ENCODE measurements at places on chromosomes 5 and 9.

GRCh38 chr5:62041156-62041756 is 264.8 kb upstream of the KIF2A start:
- H3K27ac ChIP-seq: no peak overlapping the region
- no peak for DNase-seq
- no peaks in the 10 kb centered on the region for H3K36me3 ChIP-seq
- H3K27me3 ChIP-seq: no peaks in the 10 kb centered on the region
- no peak overlapping the region for H3K4me3 ChIP-seq

DNA sequence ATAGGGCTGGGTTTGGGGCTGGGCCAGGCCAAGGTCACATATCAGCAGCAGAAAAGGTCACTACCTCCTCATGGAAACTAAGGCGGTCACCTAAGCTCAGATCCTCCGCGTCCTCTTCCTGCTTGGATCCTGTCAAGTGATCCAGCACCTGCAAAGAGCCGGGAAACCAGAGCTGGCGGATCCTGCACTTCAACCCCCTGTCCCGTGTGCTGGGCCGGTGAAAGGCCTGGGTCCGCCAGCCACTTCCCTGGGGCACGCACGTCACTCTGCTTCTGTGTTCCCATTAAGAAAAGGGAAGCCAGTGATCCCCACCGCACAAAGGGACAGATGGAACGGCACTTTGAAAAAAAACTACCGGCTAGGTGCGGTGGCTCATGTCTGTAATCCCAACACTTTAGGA is 61.3 kb upstream of the STXBP1 start:
- no peak for DNase-seq
- no peaks in the 10 kb centered on the region for H3K27me3 ChIP-seq
- no peaks in the 10 kb centered on the region for H3K36me3 ChIP-seq
- no peak overlapping the region for H3K27ac ChIP-seq
- no peak overlapping the region for H3K4me3 ChIP-seq

- no peak for DNase-seq
- H3K27me3 ChIP-seq: no peaks in the 10 kb centered on the region
- H3K4me3 ChIP-seq: no peak overlapping the region
- H3K4me1 ChIP-seq: peaks cover 33% of the 10 kb centered on the region
- peaks cover 30% of the 10 kb centered on the region for H3K36me3 ChIP-seq
- no peak overlapping the region for H3K27ac ChIP-seq
Observed at GRCh38 chr5:96997265-96997859, 61.5 kb downstream of the LNPEP start.

DNA sequence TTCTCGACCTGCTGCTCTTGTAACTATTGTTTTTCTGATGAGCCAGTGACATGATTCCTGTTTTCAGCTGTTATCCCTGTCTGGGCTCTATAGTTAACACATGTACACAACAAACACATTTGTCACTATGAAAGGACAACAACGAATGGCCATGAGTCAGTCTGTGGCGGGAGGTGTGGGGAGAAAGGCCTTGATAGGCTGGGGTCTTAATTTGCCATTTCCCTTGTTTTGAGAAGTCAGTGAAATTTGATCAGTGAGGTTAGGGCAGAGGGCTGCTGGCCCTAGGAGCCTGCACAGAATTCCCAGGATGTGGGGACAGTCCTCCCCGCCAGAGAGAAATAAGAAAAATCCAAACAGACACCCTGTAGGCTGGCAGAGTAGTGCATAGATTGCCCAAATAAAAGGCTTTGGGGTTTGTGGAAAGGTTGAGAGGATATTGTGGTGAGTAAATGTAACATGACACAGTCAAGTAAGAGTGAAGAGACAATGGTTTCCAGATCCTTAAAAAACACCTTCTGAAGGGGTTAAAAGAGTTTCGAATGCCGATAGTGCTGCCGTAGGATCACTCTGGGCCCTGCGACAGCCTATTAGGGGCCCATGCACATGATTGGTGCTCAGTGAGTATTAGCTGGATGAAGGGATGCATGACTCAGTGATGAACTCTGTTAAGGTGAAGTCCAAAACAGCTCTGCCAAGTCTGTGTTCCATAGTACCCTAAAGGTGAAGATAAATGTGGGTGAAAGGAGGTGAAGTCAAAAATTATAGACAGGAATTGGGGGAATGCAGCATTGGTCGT is 110.9 kb upstream of the PRRC1 start:
- no peak overlapping the region for H3K27ac ChIP-seq
- no peak overlapping the region for H3K4me3 ChIP-seq
- H3K36me3 ChIP-seq: no peaks in the 10 kb centered on the region
- peaks cover 8% of the 10 kb centered on the region for H3K4me1 ChIP-seq
- H3K27me3 ChIP-seq: peaks cover 9% of the 10 kb centered on the region

DNA sequence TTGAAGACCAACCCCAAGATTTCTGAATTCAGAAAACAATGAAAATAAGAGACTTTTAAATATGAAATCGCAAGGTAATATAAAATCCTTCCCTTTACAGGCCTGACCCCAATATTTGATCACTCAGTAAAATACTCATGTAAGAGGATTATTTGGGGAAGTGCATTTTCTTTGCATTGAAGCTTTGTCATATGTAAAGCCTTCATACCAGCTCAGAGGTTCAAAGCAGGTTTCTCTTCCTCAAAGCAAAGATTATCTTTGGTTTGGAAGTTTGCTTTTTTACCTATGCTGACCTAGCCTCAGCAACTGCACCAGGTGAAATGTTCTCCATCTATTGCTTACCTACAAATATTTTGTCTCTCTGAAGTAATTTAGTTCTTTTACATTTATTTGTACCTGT is 106.5 kb upstream of the PARP8 start:
- H3K27me3 ChIP-seq: no peaks in the 10 kb centered on the region
- peaks cover 2% of the 10 kb centered on the region for H3K36me3 ChIP-seq
- no peak overlapping the region for H3K4me3 ChIP-seq
- no peak for DNase-seq

- no peak for DNase-seq
- no peaks in the 10 kb centered on the region for H3K4me1 ChIP-seq
- H3K27ac ChIP-seq: no peak overlapping the region
- no peak overlapping the region for H3K4me3 ChIP-seq
- H3K27me3 ChIP-seq: no peaks in the 10 kb centered on the region
- H3K36me3 ChIP-seq: peaks cover 5% of the 10 kb centered on the region
Observed at GRCh38 chr5:107917983-107918382, 247.2 kb upstream of the EFNA5 start.

- DNase-seq: peak; percentile 66
- H3K36me3 ChIP-seq: peaks cover 10% of the 10 kb centered on the region
- peak overlapping the region; percentile 99 for H3K27ac ChIP-seq
- peak overlapping the region; percentile 59 for H3K4me3 ChIP-seq
Observed at GRCh38 chr9:84296146-84296843, 44.3 kb downstream of the SLC28A3 start.

- no peak overlapping the region for H3K27ac ChIP-seq
- H3K36me3 ChIP-seq: peaks cover 48% of the 10 kb centered on the region
- DNase-seq: no peak
- no peaks in the 10 kb centered on the region for H3K27me3 ChIP-seq
- H3K4me1 ChIP-seq: peaks cover 35% of the 10 kb centered on the region
Observed at GRCh38 chr5:34914671-34915138, 599 bp downstream of the RAD1 start.

GRCh38 chr9:122402403-122402871 is 31.6 kb downstream of the PTGS1 start:
- H3K27ac ChIP-seq: peak overlapping the region; percentile 86
- peak overlapping the region; percentile 29 for H3K4me3 ChIP-seq
- peaks cover 10% of the 10 kb centered on the region for H3K36me3 ChIP-seq

DNA sequence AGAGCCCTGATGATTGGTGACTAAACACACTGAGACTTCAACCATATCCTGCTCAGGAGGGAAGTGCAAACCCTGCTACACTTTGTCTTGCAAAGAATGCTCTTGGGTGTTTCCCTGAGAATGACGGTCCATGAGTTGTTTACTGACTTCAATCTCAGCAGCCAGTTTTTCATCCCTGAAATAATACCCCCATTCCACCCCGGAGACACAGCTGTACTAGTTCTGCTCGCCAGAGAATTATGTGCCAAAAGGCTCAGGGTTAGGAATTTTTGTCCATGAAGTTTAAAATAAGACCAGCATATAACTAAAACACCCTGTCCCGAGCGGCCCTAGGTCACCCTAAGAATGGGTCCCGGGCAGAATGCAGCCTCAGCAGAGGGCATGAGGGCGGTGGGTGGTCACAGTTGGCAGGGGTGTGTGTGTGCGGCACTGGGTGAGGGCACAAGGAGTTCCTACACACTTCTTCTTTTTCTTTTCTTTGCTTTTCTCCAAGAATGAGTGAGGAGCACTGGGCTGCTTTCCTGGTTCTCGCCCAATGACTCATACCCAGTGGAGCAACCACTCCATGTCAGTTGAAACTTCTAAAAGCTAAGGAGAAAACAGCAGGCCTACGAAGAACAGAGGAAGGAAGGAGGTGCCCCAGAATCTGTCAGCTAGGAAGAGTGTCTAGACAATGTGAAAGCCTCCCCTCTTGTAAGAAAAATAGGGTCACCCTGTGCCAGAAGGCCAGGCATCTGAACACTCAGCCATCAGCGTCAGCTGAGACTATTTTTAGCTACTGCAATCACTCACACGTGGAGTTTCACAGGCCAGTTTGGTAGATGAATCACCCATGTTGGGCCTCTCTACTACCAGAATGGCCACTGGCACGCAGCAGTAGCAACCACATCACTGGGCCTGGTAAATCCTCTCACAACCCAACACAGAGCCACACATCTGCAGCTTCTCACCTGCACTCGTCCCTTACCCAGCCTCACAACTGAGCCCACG is 105.9 kb downstream of the DPYSL3 start:
- no peak overlapping the region for H3K27ac ChIP-seq
- no peaks in the 10 kb centered on the region for H3K4me1 ChIP-seq
- H3K36me3 ChIP-seq: no peaks in the 10 kb centered on the region
- no peak for DNase-seq
- H3K4me3 ChIP-seq: no peak overlapping the region

Data from activated naive CD8-positive, alpha-beta T cell treated with anti-CD3 and anti-CD28 coated beads for 36 hours (primary cell).